Astrocyte (in vitro differentiated cells and primary cell): ENCODE measurements at places on chromosomes 6 and 20.

DNA sequence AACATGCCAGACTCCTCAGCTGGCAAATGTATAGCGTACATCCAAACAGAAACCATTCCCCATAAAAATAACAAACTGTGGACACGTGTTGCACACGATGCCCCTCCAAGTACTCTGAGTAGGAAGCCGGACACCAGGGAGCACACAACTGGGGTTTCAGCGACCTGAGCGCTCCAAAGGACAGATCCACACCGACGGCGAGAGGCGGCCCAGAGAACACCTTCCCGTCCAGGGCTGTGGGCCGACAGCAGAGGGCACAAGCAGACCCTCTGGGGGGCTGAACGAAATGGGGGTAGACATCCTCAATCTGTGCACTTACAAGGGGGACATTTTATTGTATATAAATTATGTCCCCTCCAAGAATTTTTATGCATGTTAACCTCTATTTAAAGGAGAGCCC is 24.7 kb downstream of the TAF4 start:
- no peaks in the 10 kb centered on the region for H3K36me3 ChIP-seq
- H3K27ac ChIP-seq: no peak overlapping the region
- no peaks in the 10 kb centered on the region for H3K4me1 ChIP-seq
- no peak overlapping the region for H3K4me3 ChIP-seq
- DNase-seq: no peak

DNA sequence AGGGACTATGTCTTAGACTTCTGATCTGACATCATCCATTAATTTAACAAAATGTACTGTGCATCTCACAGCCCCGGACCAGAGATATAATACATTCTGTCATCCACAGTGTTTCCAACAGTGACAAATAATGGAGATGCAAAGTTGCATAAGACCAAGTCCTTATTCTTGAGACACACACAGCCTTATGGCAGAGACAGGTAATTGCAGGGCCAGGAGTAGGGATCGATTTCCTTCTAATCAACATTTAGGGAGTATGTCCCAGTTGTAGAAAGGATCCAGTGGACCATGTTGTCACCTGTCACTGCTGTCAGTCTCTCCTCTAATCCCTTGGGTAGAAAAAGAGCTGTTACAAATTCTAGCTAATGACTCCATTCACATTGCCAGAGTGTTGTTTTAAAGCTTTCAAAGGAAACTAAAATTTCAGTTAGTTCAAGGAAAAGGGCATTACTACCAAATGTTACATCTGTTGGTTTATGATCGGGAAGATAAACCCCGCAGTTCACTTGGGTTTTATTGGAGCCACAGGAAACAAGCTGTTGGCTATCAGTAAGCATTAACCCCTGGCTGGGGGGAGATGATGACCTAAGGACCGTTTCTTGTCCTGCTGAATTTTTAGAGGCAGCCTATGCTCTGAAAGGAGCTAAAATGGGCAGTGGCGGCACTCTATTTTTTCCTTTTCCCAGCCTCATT is 111.4 kb upstream of the ATXN1 start:
- H3K4me3 ChIP-seq: no peak overlapping the region
- no peak for DNase-seq
- H3K27ac ChIP-seq: no peak overlapping the region
- peaks cover 2% of the 10 kb centered on the region for H3K27me3 ChIP-seq

DNA sequence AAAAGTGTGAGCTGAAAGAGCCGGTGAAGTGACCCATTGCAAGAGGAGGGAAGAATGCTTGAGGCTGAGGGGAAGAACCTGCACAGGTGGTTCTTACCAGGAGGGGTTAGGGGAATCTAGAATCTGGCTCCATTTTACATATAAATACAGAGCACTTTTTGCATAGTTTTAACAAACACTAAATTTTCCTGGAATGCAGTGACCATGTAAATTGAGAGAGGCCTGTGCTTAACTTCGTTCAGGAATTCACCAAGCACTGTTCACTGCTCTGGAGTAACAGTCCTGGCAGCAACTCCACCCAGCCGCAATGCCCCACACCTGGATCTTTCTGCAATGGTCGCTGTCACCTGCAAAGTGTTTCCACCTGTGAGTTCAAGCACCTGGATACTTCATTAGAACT is 13.2 kb upstream of the RIPOR3 start:
- H3K27me3 ChIP-seq: no peaks in the 10 kb centered on the region
- no peak overlapping the region for H3K27ac ChIP-seq
- no peak overlapping the region for H3K4me3 ChIP-seq
- H3K4me1 ChIP-seq: peaks cover 5% of the 10 kb centered on the region
- H3K36me3 ChIP-seq: no peaks in the 10 kb centered on the region

DNA sequence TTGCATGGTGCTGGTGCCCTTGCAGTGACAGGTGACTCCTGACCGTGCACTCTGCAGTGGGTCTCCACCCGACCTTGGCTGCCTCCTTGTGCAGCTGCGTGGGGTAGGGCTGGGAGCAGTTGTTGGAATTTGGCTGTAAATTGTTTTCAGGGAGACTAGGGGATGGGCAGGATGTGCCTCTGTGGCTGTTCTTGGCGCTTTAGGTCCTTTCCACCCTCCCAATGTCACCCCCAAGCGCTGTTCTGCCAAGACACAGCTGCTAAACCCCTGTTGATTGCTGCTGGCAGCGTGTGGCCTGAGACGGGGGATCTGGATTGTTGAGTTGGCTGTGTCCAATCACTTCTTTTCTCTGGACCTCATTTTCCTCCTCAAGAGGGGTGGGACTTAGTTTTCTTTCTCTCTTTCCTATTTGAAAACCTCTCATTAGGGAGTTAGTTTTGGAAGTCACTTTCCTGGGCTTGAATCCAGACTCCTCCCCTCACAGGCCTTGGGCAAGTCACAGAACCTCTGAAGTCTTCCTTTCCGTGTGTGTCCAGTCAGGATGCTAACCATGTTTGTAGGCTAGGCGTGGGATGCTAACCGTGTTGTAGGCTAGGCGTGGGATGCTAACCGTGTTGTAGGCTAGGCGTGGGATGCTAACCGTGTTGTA is 8.5 kb downstream of the IGF2R start:
- H3K4me1 ChIP-seq: peaks cover 44% of the 10 kb centered on the region
- H3K4me3 ChIP-seq: no peak overlapping the region
- no peak overlapping the region for H3K27ac ChIP-seq
- no peaks in the 10 kb centered on the region for H3K27me3 ChIP-seq
- no peaks in the 10 kb centered on the region for H3K36me3 ChIP-seq

GRCh38 chr6:110950440-110950839 is 8.1 kb upstream of the GTF3C6 start:
- no peak for DNase-seq
- H3K27ac ChIP-seq: no peak overlapping the region
- H3K4me3 ChIP-seq: no peak overlapping the region
- no peaks in the 10 kb centered on the region for H3K36me3 ChIP-seq
- H3K4me1 ChIP-seq: peaks cover 6% of the 10 kb centered on the region
- no peaks in the 10 kb centered on the region for H3K27me3 ChIP-seq

DNA sequence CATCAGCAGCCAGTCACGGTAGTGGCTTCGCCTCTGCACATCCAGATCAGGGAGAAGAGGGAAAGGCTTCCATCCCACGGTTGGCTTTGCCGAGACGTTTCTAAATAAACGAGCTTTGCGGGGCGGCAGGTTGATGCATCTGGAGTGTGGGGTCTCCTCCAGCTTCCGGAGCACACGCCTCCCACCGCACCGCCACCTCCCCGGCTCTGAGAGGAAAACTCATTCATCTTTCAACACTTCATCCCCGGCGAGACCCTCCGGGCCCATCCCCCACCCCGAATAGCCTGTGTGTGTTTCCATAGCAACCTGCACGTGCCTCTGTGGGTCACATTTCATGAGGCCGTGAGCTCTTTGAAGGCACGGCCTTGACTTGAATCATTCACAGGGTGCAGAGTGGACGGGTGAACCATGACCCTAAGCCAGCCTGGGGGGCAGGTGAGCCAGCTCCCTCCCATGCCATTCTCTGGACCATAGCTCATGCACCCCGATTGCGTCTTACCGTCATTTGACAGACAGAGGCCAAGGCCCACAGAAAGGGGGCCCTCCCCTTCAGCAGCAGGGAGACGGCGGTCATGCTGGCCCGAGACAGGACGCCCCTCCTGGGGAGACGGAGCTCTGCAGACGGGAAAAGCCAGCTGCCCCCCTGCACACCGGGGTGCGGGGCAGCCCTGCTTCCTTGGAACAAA is 16.2 kb upstream of the CHRNA4 start:
- no peaks in the 10 kb centered on the region for H3K36me3 ChIP-seq
- peaks cover 13% of the 10 kb centered on the region for H3K27me3 ChIP-seq
- DNase-seq: no peak
- H3K27ac ChIP-seq: no peak overlapping the region

- DNase-seq: peak; percentile 22
- H3K4me3 ChIP-seq: no peak overlapping the region
- no peaks in the 10 kb centered on the region for H3K27me3 ChIP-seq
- H3K36me3 ChIP-seq: no peaks in the 10 kb centered on the region
- peaks cover 4% of the 10 kb centered on the region for H3K4me1 ChIP-seq
Measured at GRCh38 chr6:14396826-14397517, 279.4 kb downstream of the CD83 start.

GRCh38 chr6:145848541-145848940 is 33.9 kb upstream of the FBXO30 start:
- H3K27ac ChIP-seq: no peak overlapping the region
- no peaks in the 10 kb centered on the region for H3K4me1 ChIP-seq
- no peaks in the 10 kb centered on the region for H3K36me3 ChIP-seq
- H3K4me3 ChIP-seq: no peak overlapping the region
- DNase-seq: no peak
- H3K27me3 ChIP-seq: no peaks in the 10 kb centered on the region

GRCh38 chr6:150126641-150127291 is 16.1 kb upstream of the PPP1R14C start:
- H3K4me3 ChIP-seq: no peak overlapping the region
- DNase-seq: no peak
- H3K27me3 ChIP-seq: no peaks in the 10 kb centered on the region
- H3K36me3 ChIP-seq: no peaks in the 10 kb centered on the region
- no peak overlapping the region for H3K27ac ChIP-seq

- no peaks in the 10 kb centered on the region for H3K4me1 ChIP-seq
- no peaks in the 10 kb centered on the region for H3K27me3 ChIP-seq
- no peak overlapping the region for H3K27ac ChIP-seq
Measured at GRCh38 chr6:146310628-146311027, 233.0 kb upstream of the RAB32 start.

DNA sequence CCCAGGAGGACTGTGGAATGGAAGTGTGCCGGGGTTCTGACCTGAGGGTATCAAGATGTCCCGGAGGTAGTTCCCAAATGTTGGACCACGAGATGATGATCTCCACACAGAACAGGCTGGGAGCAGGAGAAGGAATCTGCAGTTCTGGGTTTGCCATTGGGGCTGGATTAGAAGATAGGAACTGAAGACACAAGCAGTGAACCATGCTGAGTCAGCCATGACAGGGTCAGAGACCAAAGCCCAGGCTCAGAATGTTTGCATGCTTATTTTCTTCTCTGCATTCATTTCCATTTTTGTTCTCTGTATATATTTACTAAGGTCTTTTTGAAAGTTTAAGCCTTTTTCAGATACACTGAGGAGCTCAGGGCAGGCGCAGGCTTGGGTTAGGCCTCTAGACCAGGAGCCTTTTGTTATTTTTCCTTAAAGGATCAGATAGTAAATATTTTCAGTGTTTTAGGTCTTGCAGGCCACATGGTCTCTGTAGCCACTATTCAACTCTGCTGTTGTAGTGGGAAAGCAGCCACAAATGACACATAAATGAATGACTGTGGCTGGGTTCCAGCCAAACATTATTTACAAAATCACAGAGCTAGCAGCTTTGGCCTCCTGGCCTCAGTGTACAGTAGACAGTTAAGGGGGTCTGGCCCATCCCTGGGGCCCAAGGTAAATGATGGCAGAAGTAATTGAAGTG is 28.5 kb downstream of the SLC35D3 start:
- no peaks in the 10 kb centered on the region for H3K27me3 ChIP-seq
- no peak for DNase-seq
- H3K4me1 ChIP-seq: no peaks in the 10 kb centered on the region
- no peak overlapping the region for H3K4me3 ChIP-seq
- H3K27ac ChIP-seq: no peak overlapping the region

GRCh38 chr6:84515067-84515466 is 249.3 kb downstream of the TBX18 start:
- peaks cover 6% of the 10 kb centered on the region for H3K4me1 ChIP-seq
- no peak overlapping the region for H3K4me3 ChIP-seq
- no peaks in the 10 kb centered on the region for H3K36me3 ChIP-seq

GRCh38 chr6:22613695-22614094 is 44.3 kb downstream of the HDGFL1 start:
- peak; percentile 93 for DNase-seq
- no peaks in the 10 kb centered on the region for H3K27me3 ChIP-seq
- no peaks in the 10 kb centered on the region for H3K36me3 ChIP-seq
- no peak overlapping the region for H3K4me3 ChIP-seq

GRCh38 chr6:107730106-107730505 is 94.0 kb downstream of the SCML4 start:
- H3K36me3 ChIP-seq: no peaks in the 10 kb centered on the region
- no peak overlapping the region for H3K27ac ChIP-seq
- no peak overlapping the region for H3K4me3 ChIP-seq
- no peaks in the 10 kb centered on the region for H3K4me1 ChIP-seq

- H3K4me3 ChIP-seq: no peak overlapping the region
- no peak overlapping the region for H3K27ac ChIP-seq
- H3K4me1 ChIP-seq: no peaks in the 10 kb centered on the region
- no peaks in the 10 kb centered on the region for H3K27me3 ChIP-seq
- H3K36me3 ChIP-seq: no peaks in the 10 kb centered on the region
- no peak for DNase-seq
Measured at GRCh38 chr6:100482698-100483097, 18.0 kb upstream of the SIM1 start.

DNA sequence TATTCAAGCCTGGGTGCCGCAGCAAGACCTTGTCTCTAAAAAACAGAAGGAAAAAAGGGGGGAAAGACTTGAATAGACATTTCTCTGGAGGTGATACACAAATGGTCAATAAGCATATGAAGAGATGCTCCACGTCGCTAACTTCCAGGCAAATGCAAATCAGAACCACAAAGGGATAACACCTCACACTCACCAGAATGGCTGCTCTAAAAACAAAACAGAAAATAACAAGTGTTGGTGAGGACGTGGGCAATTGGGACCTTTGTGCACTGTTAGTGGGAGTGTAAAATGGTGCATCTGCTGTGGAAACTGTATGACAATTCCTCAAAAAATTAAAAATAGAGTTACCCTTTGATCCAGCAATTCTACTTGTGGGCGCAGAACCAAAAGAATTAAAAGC is 48.4 kb upstream of the TULP1 start:
- no peak overlapping the region for H3K4me3 ChIP-seq
- no peak for DNase-seq
- H3K27me3 ChIP-seq: peaks cover 9% of the 10 kb centered on the region
- no peaks in the 10 kb centered on the region for H3K36me3 ChIP-seq
